Omental fat pad (tissue), 4 donors: ENCODE measurements at places on chromosomes 11 and 22. TPM values are rescaled to one million over a fixed set of nuclear protein-coding genes. Genes with fewer than 3 reads are reported as not detected.

GRCh38 chr11:44711787-44712608 lies 14.8 kb upstream of the TSPAN18 start:
- no peak for DNase-seq

Gene MEI1
- total RNA-seq = 2.9 TPM

GRCh38 chr11:6298605-6299004 lies 21.7 kb downstream of the CAVIN3 start:
- no peak for DNase-seq

- DNase-seq = no peak
Measured at GRCh38 chr11:62611705-62612365, 740 bp downstream of the EML3 start.
